ENCODE measurements at places on chromosomes 16 and 17.
A peak's percentile ranks its signal among the peaks of the same experiment; 100 is the strongest.

DNA sequence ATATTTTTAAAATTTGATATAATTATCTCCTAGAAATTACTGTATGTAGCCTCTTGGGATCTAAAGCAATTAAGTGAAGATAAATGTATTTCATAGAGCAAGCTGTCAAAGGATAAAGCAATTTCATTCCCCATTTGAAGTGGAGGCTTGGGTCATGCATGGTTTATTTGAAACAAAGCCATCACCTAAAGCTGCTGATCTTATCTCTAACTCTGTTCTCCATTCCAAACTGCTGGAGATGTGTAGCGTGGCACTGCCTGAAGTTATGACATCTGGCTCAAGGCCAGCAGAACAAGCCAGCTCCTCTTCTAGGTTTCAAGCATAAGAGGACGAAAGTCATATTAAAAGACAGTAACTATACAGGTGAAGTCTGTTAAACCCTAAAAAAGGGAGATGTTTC lies 83.9 kb downstream of the HIC1 start:
- no peak for DNase-seq

DNA sequence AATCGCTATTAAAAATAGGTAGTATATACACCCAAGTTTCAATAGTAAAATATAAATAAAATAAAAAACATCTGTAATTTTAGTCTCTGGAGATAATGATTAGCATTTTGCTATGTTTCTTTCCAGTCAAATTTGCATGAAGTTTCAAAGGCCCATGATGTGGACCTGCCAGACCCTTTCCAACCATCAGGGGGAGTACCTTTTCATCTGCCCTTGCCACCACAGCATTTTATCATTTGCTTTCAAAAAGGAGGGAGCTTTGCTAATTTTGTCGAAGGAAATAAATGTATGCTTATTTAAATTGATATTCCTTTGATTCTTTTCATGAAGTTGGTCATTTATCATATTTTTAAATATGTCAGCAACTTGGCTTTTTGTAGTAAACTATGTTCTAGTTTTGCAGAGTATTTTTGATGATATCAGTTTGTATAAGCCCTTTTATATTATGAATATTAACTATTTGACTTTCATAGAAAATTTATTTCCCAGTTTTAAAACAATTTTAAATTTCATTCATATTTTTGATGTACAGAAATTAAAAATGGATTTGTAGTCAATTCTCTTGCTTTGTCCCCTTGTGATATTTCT lies 115.2 kb upstream of the NETO2 start:
- DNase-seq: peak; percentile 11

- DNase-seq: no peak
Measured at GRCh38 chr17:4331614-4332013, 34.9 kb downstream of the UBE2G1 start.

- DNase-seq: no peak
Measured at GRCh38 chr17:3636908-3637373, 381 bp downstream of the CTNS start.

DNA sequence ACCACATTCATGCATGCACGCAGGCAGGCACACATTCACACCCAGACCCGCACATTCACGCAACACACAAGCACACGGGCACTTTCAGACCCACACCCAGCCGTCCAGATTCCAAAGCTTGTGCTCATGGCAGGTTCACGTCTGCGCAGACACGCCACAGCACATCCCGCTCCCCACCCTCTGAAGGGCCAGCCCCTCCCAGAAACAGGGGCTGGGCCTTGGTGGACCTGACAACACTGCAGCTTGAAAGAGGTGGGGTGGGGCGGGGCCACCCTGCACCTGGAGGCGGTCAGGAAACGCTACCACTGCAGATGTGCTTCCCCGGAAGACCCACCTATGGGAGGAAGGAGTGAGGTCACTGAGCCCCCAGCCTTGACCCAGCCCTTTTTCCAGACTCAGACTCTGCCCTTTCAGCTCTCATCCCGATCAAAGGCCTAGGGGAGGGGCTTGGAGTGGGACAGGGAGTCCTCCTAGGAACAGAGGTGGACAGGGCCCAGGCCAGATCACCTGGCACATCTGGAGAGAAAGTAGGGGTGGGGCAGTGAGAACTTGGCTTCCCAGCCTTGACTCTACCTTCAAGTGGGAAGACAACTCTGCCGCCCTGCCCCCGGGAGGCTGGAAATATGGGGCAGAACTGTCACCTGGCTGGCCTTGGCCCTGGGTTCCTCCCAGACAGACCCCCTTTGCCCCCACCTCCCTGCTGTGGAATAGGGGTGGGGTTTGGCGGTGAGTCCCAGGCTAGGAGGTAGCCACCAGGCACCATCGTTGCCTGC lies 11.0 kb downstream of the P3H4 start:
- DNase-seq: no peak

GRCh38 chr17:10875984-10876555 lies 38.2 kb upstream of the PIRT start:
- peak; percentile 45 for DNase-seq

GRCh38 chr17:21201874-21202273 lies 12.1 kb downstream of the TMEM11 start:
- DNase-seq: no peak

DNA sequence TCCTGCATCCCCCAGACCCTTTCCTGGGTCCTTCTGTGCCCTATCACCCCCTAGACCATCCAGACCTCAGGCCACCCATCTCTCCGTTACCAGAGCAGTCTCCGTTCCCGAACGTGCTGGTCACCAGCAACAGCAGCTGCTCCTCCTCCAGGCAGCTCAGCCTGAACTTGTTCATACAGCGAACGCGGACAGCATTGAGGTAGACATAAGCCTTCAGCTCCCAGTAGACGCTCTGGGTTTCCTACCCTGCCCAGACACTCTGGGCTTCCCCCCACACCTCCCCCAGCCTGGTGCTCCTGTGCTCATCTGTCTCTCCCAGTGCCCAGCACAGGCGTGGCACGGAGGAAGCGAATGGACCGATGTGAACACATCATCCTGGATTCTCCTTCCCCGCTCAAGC lies 41.6 kb upstream of the RNFT1 start:
- no peak for DNase-seq

DNA sequence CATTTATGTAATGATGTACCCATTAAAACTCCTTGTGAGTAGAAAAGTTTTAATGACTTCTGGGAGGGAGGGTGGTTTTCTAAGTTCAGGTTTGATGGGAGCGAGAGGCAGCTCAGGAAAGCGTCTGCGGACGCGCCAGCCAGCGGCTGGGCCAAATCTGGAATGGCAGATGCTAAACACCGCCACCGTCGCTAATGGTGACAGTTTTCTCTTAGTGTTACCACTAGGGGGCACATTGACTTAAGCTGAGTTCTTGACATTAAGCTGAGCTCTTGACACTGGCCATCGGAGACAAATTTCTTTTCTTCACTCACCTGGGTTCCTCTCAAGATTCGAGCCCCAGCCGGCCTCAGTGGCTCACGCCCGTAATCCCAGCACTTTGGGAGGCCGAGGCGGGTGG lies 6.7 kb downstream of the TRPV1 start:
- DNase-seq: peak; percentile 45

- DNase-seq: no peak
Measured at GRCh38 chr16:77014441-77014840, 176.5 kb upstream of the MON1B start.

DNA sequence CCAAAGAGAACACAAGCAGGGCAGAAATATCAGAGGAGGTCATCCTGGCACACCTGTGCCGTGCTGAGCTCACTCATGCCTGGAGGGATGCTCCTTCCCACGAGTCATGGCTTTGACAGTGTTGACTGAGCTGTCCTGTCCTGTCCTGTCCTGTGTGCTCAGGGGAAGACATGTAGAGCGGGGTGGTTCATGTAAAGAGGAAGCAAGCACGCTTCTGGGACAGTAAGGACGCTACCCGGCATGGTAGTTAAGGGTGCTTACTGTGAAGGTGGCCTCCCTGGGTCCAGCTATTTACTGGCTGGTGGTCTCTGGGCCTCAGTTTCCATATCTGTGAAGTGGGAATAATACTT lies 398 bp downstream of the LGALS9 start:
- DNase-seq: peak; percentile 30

GRCh38 chr17:30552994-30553566 lies 75.9 kb downstream of the GOSR1 start:
- DNase-seq: no peak

GRCh38 chr16:86906623-86907022 lies 328.3 kb downstream of the FOXL1 start:
- DNase-seq: no peak

DNA sequence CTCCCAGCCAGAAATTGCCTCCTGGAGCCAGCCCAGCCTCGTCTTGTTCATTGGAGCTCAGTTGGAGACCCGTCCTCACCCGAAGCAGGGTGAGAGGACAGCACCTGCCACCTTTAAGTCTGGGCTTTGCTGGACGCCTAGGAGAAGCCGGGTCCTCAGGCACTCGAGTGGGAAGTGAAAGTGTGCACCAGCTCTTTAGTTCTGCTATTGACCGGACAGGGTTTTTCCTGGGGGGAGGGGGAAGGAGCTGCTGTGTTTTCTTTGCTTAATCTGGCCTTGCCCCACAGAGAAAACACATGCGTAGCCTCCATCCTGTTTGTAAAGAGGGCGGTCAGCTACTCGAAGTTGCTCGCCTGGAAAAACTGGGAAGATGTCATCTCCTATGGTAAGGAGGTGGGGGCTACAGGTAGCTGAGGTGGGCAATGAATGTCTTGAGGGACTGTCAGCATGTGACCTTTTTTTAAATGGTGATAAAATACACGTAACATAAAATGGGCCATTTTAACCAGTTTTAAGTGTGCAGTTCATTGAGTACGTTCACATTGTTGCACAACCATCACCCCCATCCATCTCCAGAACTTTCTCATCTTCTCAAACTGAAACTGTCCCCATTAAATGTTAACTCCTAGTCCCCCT lies 34.4 kb downstream of the CMIP start:
- no peak for DNase-seq

GRCh38 chr17:79047291-79047920 lies 23.4 kb downstream of the C1QTNF1 start:
- no peak for DNase-seq

DNA sequence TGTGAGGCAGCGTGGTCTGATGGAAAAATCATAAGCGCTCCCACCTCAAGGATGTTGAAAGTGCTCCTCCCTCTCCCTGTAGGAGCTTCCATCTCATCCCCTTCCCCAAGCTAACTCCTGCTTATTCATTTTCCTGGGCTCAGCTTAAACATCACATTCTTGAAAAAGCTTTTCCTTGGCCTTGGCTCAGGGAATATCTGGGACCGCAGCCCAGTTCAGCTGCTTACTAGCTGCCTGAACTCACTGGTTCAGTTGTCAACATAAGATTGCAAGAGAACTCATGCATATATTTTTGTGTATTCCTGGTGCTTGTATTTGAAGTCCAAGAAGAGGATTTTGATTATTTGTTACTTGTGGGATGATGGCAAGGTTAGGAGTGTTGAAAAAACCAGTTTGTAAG lies 91.5 kb downstream of the UTP18 start:
- DNase-seq: no peak

- DNase-seq: no peak
Measured at GRCh38 chr17:77126519-77126918, 14.2 kb upstream of the SEC14L1 start.

GRCh38 chr17:77504652-77505155 lies 363.9 kb downstream of the SEC14L1 start:
- no peak for DNase-seq

All from stimulated activated CD4-positive, alpha-beta T cell treated with anti-CD3 and anti-CD28 coated beads, Interleukin-15, amount 100 ng/mL, for 24 hours (primary cell).